Activated CD8-positive, alpha-beta memory T cell treated with anti-CD3 and anti-CD28 coated beads for 48 hours (primary cell): ENCODE measurements at places on chromosomes 16 and 17.
A peak's percentile ranks its signal among the peaks of the same experiment; 100 is the strongest.

- DNase-seq, result no peak
Observed at GRCh38 chr17:9817086-9817485, 4.8 kb downstream of the GSG1L2 start.

DNA sequence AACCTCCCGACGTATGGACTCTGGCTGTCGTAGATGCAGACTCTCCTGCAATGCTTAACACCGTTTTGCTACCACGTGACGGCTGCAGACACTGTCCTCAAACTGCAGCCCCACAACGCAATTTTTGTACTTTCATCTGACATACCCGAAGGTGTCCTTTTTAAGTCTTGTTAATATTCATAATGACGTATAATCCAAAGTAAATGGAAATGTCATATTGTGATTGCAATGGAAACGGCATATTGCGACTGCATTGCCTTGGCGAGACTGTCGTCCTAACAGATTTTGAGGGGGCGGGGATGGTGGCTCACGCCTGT, 79.3 kb upstream of the TBC1D3K start:
- no peak for DNase-seq

- no peak for DNase-seq
Observed at GRCh38 chr16:30369091-30369937, 980 bp downstream of the TBC1D10B start.

DNA sequence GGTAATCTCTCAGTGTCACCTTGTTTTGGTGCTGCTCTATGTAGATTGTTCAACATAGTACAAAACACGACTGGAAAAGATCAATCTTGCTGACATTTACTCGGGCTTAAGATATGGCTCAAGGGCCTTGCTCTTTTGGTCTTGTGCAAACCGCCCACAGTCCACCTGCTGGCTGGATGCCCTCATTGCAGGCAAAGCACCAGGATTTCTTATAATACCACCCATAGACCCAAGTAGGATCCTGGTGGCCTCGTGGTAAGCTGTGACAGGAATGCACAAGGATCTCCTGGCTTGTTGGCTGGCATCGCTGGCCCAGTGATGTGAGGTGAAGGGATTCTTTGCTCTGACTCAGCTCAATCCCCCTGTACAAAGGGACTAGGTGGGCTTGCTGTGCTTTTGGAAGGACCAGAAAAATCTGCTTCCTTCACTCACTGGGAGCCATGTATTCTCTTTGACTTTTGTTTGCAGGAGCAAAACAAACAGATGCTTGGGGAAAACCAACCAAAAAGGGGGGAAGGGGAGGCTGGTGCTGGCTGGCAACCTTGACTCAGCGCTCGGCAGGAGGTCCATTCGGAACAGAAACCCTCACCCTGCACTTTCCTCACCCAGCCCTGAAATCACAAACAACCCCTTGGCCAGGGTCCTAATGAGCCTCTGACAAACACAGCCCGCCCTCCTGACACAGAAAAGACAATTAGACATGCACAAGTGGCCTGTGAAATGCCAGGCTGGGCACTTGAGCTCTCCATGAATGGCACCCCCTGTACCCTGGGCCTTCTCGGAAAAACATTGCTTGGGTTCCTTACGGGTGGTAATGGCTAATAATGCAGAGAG, 36.6 kb upstream of the MED9 start:
- peak; percentile 57 for DNase-seq

DNA sequence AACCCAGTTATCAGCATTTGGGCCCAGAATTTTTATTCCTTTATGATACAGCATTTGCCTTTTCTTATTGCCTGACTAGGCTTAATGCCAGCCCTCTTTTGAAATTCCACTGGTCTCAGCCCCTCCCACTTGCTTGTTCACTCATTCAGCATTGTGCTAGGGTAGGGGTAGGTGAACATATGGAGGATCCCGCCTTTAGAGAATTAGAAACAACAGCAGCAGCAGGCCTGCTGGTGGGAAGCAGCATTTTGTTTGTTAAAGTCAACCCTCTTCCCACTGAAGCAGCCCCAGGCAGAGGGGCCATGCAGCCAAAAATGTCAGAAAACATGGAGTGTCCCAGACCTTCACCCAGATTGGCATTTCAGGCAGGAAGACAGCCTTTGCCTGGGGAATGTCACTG, 1355.2 kb downstream of the CDH8 start:
- DNase-seq, result no peak

- no peak for DNase-seq
Observed at GRCh38 chr17:51046514-51047384, 73.9 kb downstream of the SPAG9 start.

- DNase-seq, result no peak
Observed at GRCh38 chr17:83179374-83179773, 100.0 kb downstream of the METRNL start.

DNA sequence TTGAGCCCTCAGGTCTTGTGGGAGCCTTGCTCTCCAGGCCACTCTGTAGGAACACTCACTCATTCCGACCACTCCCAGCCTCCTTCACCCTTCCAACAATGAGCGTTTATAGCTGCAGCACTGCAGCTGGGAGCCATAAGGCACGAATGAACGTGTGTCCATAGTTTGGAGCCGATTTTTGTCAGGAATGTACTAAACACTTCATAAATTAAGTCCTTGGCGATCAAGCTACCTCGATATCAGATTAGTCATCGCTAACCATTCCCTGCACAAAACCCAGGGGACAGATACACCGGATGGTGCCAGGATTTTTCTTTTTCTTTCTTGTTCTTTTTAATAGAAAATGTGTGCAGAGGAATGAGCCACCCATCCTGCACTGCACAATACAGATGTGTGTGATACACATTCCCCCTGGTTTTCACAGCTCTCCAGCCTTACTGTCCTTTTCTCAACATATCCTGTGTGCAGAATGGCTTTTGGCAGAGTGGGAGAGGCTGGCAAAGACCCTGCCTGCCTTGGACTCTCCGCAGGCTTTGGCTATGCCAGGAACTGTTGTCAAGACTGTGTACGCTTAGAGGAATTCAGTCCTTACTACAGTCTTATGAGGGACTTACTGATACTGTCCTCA, 68.4 kb upstream of the ELAC2 start:
- no peak for DNase-seq

DNA sequence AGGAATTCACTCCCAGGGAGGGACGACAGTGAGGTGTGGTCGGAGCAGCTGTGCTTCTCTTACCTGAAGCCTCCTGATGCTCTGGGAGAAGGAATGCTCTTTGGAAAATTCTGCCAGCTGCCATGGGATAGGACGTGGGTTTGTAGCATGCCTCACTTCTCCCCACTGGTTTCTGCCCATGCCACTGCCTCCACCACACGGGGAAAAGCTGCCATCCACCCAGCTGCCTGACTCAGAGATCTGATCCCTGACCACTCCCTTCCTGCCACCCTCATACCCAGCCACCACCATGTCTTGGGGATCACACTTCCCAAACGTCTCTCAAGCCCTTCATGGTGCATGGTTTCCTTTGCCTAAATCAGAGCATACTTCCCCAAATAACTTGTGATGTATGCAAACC, 80.0 kb downstream of the CPPED1 start:
- DNase-seq, result no peak

DNA sequence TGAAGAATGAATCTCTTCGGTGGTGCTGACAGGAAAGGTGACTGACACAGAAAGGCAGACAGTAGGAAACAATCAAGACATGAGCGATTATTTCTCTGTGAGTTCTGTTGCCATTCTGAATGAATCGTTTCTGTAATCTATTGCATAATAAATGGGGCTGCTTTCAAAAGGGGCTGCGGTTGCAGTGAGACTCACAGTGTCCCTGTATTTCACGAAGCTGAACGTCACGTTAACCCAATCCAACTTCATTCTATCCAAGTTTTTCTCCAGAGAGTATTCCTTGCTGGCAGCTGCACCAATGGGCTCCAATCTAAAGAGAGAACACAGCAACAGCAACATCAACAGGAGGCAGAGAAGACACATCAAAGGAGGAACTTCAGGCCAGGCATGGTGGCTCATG, 75.4 kb downstream of the DNAH3 start:
- no peak for DNase-seq

DNA sequence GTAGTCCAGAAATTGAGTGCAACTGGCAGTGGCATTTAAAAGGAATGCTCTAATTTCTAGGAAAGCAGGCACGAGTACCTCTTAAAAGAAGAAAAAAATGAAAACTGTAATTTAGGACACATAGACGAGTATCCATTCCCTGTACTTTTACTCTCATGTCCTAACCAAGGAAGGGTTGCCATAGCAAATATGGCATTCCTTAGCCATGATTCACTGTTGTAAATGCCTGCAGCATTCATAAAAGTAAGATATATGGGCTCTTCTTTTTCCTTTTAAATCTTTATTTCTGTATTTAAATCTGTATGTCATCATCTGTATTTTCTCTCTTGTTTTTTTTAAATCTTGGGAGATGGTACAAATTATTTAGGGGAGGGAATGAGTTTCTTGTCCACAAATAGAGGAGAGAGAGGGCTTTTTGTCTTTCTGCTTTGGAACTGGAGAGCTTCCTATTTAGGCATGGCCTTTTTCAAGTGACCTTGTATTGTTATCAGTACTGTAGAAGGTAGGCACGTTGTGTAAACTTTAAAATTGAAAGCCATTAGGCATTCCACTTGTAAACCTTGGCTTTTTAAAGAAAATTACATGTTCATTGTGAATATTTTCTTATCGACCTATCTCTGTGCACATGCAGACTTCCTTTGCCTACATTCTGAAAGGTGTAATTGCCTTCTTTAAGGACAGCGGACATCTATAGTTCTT, 50.0 kb downstream of the TENT4B start:
- no peak for DNase-seq

GRCh38 chr17:58507123-58507634, 7.3 kb downstream of the MTMR4 start:
- no peak for DNase-seq

GRCh38 chr17:42525221-42525620, 10.8 kb upstream of the NAGLU start:
- DNase-seq, result no peak

GRCh38 chr17:7835814-7836595, 2.0 kb downstream of the KDM6B start:
- DNase-seq, result no peak

GRCh38 chr16:13909069-13909468, 10.9 kb upstream of the ERCC4 start:
- DNase-seq, result no peak

DNA sequence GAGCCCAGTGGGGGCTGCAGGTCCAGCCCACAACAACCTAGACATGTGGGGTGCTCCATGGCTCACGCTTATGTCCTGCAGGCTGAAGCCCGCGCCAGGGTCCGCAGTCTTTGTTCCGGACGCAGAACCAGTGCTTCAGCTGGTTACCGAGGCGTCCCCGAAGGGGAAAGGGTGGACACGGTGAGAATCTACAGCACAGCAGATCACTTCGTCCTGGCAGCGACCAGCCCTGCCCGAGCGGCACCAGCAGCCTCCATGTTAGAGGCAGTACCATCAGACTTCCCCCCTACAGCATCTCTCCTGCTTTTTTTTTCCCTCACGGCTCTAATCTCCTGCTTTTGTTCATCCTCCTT, 1736.4 kb downstream of the TP53TG3F start:
- DNase-seq, result no peak

DNA sequence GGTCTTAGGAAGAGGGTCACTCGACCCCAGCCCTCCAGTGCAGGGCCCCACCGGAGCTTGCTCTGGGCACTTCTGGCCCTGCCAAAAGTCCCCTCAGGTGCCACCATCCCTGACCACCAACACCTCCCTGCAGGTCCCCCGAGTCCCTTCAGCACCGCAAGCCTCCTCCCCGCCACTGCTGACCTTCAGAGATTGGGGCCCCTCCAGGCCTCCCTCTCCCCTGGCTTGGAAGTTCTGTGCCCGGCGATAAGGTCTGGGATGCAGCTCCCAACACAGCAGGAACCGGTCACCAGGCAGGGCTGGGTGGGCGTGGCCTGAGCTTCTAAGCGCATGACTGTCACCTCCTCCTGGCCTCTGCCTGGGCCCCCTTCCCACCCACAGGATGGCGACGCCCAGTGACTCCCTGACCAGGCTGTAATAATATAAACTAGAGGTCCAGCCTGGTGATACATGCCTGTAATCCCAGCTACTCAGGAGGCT, 11.2 kb downstream of the PIEZO1 start:
- no peak for DNase-seq

- DNase-seq, result no peak
Observed at GRCh38 chr17:43791589-43791988, 11.4 kb downstream of the CFAP97D1 start.

DNA sequence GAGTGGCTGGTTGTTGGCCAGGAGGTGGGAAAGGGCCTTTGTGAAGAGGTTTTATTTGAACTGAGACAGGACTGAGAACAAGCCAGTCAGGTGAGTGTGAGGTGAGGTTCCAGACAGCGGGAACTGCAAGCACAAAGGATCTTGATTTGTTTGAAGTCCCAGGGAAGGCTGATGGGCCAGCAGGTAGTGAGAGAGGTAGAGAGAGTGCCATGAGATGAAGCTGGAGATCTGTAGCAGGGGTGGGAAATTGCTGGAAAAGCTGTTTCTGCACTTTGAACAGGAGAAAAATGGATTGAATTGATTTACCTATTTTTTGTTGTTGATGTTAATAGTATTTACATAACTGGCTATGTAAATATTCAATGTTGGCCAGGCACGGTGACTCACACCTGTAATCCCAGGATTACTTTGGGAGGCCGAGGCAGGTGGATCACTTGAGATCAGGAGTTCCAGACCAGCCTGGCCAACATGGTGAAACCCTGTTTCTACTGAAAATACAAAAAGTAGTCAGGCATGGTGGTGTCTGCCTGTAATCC, 7.7 kb upstream of the DCTPP1 start:
- no peak for DNase-seq

DNA sequence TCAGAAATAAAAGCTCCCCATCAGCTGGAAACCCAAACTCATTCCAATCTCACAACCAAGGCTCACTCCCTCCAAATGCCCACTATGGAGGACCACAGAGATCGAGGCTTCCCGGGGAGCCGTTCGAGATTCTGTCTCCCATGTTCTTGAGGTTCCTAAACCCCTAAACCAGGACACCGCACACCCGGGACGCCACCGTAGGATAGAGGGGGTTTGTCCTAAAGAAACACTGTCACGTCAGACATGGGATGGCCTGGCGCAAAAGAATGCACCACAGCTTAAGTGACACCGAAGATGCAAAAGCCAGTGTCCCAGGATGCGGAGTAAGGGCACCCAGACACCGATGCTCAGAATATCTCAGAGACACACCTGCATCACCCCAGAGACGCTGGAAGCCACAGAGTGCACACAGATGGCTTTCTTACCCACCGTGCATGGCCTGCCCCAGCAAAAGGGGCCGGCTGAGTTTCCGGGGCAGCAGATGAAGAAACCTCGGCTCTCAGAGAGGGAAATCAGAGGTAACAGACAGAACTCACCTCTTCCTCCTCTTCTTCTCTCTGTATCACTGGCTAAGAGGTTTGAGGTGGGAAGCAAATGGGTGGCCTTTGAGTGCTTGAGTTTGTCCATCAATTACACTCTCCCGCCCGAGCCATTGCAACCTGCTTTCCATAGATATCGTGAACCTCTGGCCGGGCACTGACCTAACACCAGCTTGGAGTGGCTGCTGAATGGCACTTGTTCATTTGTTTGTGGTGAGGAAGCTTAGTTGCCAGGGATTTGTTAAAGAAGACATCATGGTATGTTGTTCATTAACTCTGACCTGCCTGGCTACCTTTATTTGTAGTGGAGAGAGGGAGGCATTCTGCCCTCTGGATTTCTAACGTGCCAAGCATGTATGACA, 65.1 kb upstream of the TNRC6C start:
- no peak for DNase-seq
